ENCODE measurements at places on chromosomes 5 and 9. TPM values are rescaled to one million over a fixed set of nuclear protein-coding genes. Genes with fewer than 3 reads are reported as not detected.

Gene CSF1R
- total RNA-seq, result 372 TPM

Gene SLC27A6
- total RNA-seq, result not detected

Gene SLC36A2
- total RNA-seq, result not detected

Gene IL13
- not detected for total RNA-seq

DNA sequence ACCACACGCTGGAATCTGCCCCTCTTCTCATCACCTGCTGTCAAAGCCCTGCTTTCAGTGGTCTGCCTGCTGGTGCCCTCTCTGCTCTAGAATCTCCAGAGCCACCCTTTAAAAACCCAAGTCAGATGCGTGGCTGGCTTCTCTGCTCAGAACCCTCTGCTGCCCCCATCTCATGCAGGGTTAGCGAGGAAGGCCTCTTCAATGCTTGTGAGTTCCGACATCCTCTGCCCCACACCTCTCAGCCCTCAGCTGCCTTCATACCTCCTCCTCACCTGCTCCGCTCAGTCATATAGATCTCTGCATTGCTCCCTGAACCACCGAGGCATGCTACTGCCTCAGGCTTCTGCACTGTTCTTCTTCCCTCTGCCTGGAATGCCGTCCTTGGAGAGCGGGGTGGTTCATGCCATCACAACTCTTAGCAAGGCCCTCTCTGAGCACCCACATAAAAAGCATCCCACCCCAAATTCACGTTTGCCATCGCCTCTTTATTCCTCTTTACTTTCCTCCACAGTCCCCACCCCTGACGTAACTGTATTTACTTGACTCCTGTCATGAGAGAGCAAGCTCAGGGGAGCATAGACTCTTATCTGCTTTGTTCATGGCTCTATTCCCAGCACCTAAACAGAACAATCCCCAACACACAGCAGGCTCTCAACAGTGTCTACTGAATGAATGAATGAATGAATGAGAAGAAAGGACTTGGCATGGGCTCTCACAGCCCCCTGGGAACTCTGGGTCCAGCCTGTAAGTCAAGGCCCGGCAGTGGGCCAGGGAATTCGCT is 10.4 kb downstream of the SHB start:
- H3K4me3 ChIP-seq, result no peak overlapping the region
- H3K27me3 ChIP-seq, result no peaks in the 10 kb centered on the region
- peaks cover 6% of the 10 kb centered on the region for H3K4me1 ChIP-seq
- H3K27ac ChIP-seq, result no peak overlapping the region
- no peaks in the 10 kb centered on the region for H3K36me3 ChIP-seq

DNA sequence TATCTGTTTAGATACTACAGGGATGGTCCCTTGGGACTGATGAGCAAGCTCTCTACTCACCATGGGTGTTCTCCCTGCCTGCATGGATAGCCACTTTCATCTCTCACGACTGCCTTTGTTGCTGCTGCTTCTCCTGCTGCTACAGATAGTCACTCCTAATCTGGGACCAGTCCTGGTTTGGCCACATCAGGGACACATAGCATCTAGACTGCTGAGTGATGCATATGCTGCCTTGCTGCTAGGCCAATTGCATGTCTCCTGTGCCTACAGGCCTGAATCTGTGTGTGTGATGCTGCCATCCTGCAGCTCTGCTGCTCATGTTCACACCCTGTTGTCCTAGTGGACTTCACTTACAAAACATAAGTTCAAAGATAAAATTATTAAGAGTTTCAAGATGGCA is 297.1 kb downstream of the HCN1 start:
- no peaks in the 10 kb centered on the region for H3K4me1 ChIP-seq
- H3K36me3 ChIP-seq, result no peaks in the 10 kb centered on the region
- H3K4me3 ChIP-seq, result no peak overlapping the region
- no peak overlapping the region for H3K27ac ChIP-seq
- H3K27me3 ChIP-seq, result no peaks in the 10 kb centered on the region
- no peak for DNase-seq

- no peaks in the 10 kb centered on the region for H3K4me1 ChIP-seq
- no peak for DNase-seq
- H3K36me3 ChIP-seq, result no peaks in the 10 kb centered on the region
- no peak overlapping the region for H3K27ac ChIP-seq
- no peak overlapping the region for H3K4me3 ChIP-seq
Observed at GRCh38 chr5:41708604-41708940, 161.7 kb downstream of the OXCT1 start.

DNA sequence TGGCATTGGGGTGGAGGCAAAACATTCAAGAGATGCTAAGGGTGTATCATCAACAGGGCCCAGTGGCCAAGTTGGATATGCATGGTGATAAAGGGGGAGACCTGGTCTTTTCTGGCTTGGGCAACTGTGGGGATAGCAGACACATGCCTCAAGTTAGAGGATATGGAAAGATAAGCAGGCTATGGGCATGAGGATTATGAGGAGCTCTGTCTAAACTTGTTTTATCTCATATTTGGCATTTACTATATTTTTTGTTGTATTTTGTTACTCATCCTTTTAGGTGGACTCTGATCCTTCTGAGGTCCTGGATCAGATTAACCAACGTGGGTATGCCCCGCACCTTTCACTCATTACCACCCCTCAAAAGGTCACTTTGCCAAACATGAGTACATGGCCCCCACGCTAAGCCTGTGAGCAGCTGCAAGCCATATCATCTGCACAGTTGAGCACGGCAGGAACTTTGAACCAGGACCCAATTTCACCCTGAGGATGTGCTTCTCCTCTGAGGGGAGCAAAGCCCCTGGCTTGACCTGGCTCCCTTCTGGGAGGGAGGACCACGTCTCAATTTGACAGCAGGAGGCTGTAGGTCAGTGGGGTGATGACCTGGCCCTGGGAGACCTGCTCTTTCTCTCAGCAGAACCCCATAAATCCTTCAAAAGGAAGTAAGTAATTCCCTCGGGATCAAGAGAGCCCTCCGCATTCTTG is 71.1 kb upstream of the CD180 start:
- no peaks in the 10 kb centered on the region for H3K27me3 ChIP-seq
- H3K36me3 ChIP-seq, result no peaks in the 10 kb centered on the region
- H3K4me1 ChIP-seq, result peaks cover 6% of the 10 kb centered on the region
- no peak for DNase-seq

DNA sequence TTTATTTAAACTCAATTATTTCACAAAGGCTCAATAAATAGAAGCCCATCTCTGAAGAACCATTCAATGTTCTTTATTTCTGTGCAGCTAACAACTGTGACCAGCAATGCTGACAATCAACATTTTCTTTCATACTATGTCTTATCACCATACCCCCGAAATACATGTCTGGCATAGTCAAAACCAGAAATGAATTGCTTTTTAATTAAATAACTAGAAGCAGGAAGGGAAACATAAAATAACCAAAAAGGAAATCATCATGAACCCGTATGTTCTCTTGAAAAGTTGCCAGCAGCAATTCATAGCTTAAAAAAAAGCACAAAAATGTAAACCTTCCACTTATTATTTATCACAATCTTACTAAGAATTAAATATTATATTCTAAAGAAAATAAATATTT is 212.4 kb downstream of the TMEM232 start:
- no peaks in the 10 kb centered on the region for H3K4me1 ChIP-seq
- no peaks in the 10 kb centered on the region for H3K36me3 ChIP-seq
- no peaks in the 10 kb centered on the region for H3K27me3 ChIP-seq
- no peak overlapping the region for H3K27ac ChIP-seq
- H3K4me3 ChIP-seq, result no peak overlapping the region

DNA sequence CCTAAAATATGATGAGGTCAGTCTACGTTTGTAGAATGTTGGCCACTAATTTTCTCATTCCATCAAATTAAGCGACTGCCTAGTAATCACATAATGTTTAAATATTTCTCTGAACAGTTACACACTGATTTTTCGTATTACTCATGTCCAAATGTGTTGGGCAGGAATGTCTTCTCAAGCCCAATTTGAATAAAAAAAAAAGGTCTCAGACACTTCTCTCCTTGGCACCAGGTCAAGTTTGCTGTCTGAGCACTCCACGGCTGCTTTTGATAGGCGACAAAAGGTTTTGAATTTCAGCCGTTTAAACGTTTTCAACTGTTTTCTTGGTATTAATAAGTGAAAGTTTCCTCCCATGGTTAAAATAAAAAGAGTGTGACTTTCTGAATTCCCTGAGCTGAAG is 542.1 kb downstream of the IRX1 start:
- H3K27me3 ChIP-seq, result no peaks in the 10 kb centered on the region
- no peak overlapping the region for H3K27ac ChIP-seq
- DNase-seq, result no peak
- no peak overlapping the region for H3K4me3 ChIP-seq
- no peaks in the 10 kb centered on the region for H3K4me1 ChIP-seq
- no peaks in the 10 kb centered on the region for H3K36me3 ChIP-seq

DNA sequence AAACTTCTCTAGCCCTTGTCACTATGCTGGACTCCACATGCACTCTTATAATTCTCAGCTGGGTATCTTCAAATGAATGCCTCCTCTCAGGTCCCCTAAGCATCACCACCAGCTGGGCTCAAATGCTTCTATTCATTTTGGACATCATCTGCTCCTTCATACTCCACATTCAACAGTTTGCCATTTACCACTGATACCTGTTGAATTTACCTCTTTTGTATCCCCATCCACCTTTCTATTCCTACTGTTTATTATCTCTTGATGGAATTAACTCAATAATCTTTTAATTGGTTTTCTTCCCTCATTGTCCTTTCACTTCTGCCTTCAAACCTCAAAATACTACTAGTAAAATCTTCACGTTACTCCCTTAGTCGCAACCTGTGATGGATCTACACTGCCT is 14.5 kb downstream of the RANBP6 start:
- no peak for DNase-seq
- H3K4me1 ChIP-seq, result peaks cover 60% of the 10 kb centered on the region
- H3K36me3 ChIP-seq, result peaks cover 10% of the 10 kb centered on the region
- no peak overlapping the region for H3K27ac ChIP-seq
- no peak overlapping the region for H3K4me3 ChIP-seq
- H3K27me3 ChIP-seq, result no peaks in the 10 kb centered on the region

GRCh38 chr5:43209060-43209459 is 17.0 kb downstream of the NIM1K start:
- no peak overlapping the region for H3K4me3 ChIP-seq
- H3K36me3 ChIP-seq, result no peaks in the 10 kb centered on the region
- no peak for DNase-seq
- H3K27ac ChIP-seq, result no peak overlapping the region

DNA sequence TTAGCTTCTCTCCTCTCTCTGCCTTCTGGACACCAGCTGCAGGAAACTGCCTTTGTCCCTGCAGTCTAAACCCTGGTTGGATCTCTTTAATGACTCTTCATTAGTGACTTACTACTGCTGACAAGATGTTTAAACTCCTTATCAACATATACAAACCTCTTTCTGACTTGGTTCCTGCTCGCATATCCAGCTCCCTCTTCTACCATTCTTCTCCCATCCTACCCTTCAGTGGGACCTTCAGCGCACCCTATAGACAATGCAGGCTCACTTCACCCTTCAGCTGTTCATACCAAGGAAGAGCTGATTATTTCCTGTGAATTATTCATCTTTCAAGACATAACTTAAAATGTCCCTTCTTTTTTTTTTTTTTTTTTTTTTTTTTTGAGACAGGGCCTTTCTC is 436.5 kb downstream of the KIAA0825 start:
- H3K27ac ChIP-seq, result no peak overlapping the region
- H3K4me1 ChIP-seq, result no peaks in the 10 kb centered on the region
- H3K36me3 ChIP-seq, result no peaks in the 10 kb centered on the region
- DNase-seq, result no peak
- H3K4me3 ChIP-seq, result no peak overlapping the region
- no peaks in the 10 kb centered on the region for H3K27me3 ChIP-seq
